Stimulated activated CD8-positive, alpha-beta memory T cell treated with anti-CD3 and anti-CD28 coated beads, Interleukin-4, amount 100 ng/mL, for 1 hour (primary cell): ENCODE measurements at places on chromosomes 5 and 9.

- no peak for DNase-seq
These were observed 98.0 kb upstream of the NR3C1 start for GRCh38 chr5:143501310-143502044.

GRCh38 chr5:172700365-172701290, 59.6 kb downstream of the NEURL1B start:
- no peak for DNase-seq

GRCh38 chr5:149298842-149299404, 27.3 kb downstream of the AFAP1L1 start:
- DNase-seq: no peak

DNA sequence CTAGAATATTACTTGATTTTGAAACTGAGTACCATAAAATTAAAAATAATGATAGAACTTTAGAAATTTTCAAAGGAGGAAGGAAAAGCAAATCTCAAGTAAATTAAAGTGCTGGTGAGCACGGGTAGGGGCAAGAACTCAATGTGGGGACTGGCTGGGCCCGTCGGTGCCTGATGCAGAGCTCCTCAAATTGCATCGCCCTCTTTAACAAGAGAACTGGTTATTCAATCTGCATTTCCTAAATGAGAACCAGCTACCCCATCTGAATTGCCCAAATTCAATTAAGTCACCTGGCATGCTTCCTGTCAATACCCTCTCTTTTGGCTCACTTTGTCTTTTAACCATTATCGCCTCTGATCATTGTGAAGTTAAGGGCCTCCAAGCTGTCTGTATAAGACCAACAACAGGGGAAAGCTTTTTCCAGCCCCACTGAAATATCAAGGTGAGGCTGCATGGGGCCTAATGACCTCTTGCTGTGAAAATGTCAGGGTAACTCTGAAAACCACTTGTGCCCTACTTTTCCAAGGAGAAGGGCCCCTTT, 316.7 kb downstream of the SLIT3 start:
- DNase-seq: no peak

DNA sequence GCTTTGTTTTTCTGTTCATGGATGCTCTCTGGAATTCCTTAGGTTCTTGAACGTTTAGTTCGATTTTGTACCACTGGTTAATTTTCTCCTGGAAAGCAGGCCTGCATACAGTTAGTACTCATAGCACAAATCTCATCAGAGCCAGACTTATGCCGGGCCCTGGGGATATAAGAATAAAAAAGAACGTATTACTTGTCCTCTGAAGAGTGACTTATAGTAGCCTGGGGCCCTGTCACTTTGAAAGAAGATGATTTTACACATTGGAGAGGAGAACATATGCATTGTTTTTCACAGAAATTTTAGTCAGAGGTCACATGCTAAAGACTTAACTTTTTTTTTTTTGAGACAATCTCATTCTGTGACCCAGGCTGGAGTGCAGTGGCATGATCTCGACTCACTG, 50.3 kb downstream of the ZNF462 start:
- no peak for DNase-seq
